ENCODE measurements at places on chromosomes 1 and 21. TPM values are rescaled to one million over a fixed set of nuclear protein-coding genes. Genes with fewer than 3 reads are reported as not detected.

DNA sequence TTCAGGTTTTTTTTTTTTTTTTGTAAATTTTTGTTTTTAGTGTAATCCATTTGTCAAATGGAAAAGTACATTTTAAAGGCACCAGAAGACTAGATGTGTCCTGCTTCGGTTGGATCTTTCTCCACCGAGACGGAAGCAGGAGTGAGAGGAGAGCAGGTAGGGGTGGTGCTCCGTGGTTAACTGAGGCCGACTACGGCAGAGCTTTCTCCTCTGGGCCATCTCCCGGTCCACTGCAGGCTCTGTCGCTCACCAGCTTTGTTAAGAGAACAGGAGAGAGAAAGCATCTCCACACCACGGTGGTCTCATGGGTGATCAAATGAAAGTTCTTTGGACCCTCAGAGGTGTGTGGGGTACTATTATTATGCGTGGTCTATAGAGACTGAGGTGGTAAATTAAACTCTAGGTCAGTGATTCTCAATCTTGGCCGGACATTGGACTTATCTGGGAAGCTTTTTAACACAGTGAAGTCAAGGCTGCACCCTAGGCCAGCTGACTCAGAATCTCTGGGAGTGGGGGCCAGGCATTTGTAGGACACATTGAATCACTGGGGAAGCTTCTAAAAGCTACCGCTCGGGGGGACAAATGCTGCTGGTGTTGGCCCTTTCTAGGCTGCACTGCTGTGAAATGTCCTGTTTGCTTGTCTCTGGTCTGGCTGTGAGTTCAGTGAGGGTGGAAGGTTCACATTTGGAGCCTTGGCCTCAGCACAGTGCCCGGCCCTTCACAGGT is 25.0 kb downstream of the ABCA4 start:
- DNase-seq: no peak

Gene CNN3
- 392 TPM for total RNA-seq

Gene PFKFB2
- total RNA-seq: 2.0 TPM

DNA sequence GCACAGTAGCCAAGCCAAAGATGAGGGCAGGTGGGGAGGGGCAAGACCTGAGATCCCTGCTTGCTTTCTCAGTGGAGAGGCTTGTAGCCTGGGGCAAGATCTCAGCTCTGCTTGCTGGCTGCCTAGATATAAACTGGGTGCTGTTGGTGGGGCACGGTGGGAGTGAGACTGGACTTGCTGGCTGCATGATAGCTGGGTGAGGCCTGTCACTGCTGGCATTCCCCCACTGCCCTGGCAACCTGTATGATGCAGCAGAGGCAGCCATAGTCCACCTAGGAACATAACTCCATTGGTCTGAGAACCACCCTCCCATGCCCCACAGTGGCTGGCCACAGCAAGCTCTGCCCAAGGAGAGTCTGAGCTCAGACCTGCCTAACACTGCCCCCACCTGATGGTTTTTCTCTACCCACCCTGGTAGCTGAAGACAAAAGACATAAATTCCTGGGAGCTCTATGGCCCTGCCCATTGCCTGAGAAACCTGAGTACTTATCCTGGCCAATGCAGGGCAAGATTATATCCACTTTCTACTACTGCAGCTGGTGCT is 261.9 kb upstream of the DEPDC1 start:
- DNase-seq: no peak

Gene CLCNKA
- not detected for total RNA-seq

DNA sequence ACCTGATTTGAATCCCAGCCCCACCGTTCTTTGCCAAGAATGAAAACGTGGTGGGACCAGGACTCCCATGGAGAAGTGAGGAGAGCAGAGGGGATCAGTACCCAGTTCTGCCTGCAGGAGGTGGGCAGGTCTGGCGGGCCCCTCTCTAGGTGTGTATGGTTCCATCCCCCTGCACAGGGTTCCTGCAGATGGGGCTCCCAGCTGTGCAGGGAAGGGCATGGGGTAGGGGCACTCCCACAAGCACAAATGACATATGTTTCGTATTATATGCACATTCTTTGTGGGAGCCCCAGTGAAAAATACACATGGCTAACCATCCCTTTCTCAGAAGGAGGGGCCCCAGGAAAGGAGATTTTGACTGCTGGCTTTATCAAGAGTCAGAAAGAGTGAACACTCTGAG is 144.6 kb downstream of the PLPP3 start:
- no peak for DNase-seq

Gene S100A6
- total RNA-seq: 937 TPM

DNA sequence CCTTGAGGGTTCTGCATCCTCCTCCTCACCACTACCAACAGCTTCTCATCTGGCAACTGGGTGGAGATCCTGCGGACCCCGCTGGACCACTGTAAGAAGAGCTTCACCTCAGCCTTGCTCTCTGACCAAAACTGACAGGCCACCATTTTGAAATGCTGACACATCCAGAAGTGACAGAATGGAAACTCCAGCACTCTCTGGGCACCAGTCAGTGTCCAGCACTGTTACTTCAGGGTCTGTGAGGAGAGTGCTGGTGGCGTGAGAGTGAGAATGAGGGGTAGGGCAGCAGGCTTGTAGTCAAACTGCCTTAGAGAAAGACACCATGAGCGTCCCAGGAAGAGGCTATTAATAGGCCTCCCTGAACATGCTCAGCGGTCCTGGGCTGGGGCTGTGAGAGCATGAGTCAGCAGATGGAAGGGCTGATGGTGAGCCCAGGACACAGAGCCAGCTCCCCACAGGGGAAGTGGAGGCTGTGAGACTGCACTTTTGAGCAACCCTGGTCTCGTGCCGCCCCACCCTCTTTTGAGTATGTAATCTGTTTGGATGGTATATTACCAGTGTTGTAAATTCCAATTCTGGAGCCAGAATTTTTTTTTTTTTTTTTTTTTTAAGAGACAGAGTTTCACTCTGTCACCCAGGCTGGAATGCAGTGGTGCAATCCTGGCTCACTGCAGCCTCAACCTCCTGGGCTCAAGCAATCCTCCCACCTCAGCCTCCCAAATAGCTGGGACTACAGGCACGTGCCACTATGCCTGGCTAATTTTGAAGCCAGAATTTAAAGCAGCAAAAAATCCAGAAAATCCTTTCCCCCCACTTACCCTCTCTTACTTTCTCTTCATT is 34.4 kb upstream of the SLC30A1 start:
- no peak for DNase-seq

Gene URB2
- total RNA-seq: 12.7 TPM

GRCh38 chr1:172642970-172643369 is 15.9 kb upstream of the FASLG start:
- peak; percentile 74 for DNase-seq

Gene SMYD3
- total RNA-seq: 32.1 TPM

DNA sequence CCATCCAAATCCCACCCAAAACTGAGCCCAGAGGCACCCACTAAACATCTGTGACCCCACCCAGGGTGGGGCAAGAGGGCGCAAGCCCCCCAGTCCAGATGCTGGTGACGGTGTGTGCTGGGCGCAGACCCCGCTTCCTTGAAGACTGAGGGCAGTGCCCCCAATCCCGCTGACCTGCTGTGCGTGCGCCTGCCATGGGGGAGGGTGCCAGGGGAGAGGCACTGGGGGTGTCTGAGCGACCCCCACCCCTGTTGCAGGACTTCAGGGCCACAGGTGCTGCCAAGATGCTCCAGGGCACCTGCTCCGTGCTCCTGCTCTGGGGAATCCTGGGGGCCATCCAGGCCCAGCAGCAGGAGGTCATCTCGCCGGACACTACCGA is 13.3 kb downstream of the COL6A2 start:
- no peak for DNase-seq

DNA sequence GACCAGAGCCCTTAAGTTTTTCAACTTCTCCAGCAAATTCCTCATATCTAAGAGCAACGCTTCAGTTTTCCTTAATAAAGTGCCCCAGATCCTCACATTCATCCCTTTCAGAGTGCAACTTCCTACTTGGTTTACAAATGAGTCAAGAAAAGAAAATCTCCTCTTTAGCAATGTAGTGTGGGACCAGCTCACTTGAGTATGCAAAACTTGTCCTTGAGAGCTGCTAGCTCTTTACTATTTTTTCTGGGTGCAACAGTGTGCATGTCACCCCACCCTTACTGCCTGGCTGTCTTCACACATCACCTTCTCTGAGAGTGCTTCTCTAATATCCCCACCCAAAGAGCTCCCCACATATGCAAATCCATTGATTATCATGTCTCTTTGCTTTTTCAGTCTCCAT is 203.1 kb upstream of the CAMK1G start:
- DNase-seq: no peak

Gene TAF5L
- total RNA-seq: 20.3 TPM

Gene GOLT1A
- total RNA-seq: not detected

- DNase-seq: peak; percentile 79
Measured at GRCh38 chr21:42939582-42940413, 14.4 kb upstream of the ERVH48-1 start.
